Globus pallidus (tissue), 1 donor: ENCODE measurements at places on chromosomes 13 and 19.

DNA sequence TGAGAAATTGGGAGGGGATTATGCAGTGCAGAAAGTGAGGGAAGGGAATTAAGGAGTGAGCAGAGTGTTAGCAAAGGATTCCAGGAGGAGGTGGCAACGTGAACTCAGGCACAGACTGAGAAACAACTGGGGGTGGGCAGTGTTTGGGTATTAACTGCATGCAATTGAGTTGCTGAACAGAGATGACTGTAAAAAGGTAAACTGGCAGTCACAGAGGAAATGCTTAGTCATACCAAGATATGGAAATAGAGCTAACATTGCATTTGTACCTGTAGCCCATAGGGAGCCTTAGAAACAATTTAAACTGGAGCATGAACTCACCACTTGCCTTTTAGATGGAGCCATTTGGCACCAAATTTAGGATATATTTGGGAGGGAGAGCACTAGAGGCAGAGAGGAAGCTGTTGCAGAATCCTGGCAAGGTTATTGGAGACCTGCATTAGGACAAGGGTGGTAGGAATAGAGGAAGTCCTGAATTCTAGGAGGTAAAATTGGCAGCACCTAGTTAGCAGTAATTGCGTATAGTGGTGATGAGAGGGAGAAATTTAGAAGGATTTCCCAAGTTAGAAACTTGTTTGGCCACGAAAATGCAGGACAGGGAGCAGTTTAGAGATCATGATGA is 100.6 kb upstream of the FRY start:
- DNase-seq = no peak

DNA sequence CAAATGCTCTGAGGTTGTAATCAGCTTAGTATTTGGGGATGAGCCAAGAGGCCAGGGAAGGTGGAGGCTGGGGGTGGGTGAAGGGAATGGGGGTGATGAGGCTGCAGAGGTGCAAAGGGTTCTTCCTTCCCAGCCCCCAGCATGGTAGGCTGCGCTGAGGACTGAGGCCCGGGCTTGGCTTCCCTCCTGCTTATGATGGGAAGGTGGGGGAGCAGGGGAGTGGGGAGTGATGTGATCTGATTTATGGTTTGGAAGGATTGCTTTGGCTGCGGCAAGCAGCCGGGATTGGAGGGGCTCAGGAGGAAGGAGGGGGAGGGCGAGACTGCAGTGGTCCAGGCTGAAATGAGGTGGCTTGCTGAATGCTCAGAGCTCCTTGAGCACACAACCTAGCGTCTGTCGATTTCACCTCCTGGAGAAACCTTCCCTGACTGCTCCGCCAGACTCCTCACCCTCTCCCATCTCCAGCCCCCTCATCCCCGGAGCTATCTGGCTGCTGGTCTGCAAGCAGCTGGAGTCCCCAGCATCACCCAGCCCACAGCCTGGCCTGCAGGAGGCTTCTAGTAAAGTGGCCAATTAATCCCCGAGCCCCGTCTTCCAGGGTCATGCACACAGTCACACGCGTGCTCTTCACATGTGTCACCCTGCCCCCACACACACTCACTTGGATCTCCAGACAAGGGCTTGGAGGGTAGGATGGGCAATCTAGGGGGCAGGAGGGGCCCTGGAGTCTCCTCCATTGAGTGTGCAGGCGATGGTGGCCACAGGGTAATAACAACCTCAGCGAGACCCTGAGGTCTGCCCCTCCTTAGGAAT is 757 bp upstream of the CLEC11A start:
- DNase-seq = no peak

DNA sequence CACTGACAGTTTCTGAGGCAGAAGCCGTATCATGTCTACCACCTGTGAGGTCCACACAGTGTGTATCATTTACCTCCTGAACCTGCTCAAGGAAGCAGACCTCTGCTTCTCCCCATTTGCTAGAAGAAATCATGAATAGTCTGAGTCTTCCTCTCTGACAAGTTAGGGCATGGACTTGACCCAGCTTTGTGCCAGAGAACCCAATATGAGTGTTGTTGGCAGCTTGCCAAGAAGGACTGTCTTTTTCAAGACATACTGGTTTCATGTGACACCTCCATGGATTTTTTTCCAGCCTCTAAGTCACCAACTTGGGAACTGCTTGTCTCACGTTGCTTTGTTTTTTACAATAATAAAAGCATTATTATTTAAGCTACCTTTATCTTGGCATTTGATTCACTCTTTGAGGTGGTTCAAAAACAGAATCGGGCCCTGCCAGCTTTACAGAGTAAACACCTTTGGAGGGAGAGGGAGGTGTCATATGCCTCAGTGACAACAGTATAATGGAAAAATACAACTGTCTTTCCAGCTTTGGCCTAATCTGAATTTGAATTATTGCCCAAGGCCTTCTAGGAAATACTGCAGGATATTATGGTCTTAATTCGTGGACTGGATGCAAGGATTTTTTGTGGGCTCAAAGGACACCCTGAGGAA is 9.6 kb downstream of the ZNF211 start:
- no peak for DNase-seq

GRCh38 chr19:2540646-2541454 is 64.9 kb downstream of the GADD45B start:
- no peak for DNase-seq
